Head of caudate nucleus (tissue), 42 donors: ENCODE measurements at places on chromosomes 7 and 10.

DNA sequence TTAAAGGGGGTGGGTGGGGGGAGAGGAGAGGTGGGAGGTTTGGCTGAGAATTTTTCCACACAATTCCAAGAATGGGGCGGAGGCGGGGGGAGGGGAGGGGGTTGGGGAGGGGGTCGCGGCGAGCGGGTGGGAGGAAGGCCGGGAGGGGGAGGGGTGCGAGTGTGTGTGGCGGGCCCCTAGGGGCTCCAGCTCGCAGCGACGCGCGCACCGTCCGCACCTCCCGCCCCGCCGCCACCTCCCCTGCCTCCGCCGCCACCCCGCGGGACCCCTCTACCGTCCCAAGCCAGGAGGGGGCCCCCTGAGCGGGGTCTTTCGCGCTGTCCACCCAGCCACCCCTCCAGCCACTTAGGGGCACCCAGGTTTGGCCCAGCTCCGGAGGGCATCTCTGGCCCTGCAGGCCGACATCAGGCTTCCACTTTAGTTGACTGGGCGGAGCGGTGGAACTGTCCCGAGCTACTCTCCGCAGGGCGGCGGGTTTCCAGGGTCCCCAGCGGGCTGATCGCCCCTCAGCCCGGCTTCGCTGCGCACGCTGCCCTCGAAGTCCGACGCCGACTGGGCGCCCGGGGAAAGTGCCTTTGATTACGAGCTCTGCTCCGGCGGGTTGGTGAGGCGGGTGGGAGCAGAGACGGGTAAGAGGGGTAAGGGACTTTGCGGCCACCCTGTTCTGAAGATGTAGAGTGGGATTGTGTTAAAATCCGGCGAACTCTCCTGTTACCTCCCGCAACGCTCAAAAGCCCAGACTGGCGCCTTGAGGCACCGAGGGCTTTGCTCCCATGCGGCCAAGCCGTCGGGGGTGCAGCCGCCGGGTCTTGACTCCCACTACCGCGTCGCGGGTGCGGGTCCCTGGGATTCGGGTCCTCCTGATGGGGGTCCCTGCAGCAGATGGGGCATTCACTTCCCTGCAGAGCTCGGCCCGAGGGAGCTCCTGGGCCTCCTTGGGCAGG is 1.8 kb upstream of the VAX1 start:
- no peak for DNase-seq

- DNase-seq: no peak
These were observed 73.9 kb upstream of the GTF2I start for GRCh38 chr7:74583630-74584029.

GRCh38 chr10:88187472-88187871 is 324.0 kb downstream of the PTEN start:
- no peak for DNase-seq

- DNase-seq: no peak
These were observed 19.2 kb upstream of the GPR146 start for GRCh38 chr7:1024876-1025742.

DNA sequence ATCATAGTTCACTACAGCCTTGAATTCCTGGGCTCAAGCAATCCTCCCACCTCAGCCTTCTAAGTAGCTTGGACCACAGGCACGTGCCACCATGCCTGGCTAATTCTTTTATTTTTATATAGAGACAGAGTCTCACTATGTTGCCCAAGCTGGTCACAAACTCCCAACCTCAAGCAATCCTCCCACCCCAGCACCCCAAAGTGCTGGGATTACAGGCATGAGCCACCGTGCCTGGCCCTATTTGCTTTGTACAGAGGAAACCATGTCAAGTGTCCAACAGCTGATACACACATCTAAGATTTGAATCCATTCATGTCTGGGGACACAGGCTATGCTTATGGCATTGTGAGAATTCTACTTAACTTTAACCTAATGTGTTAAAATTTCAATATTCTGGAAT is 29.9 kb upstream of the MPP7 start:
- DNase-seq: no peak

DNA sequence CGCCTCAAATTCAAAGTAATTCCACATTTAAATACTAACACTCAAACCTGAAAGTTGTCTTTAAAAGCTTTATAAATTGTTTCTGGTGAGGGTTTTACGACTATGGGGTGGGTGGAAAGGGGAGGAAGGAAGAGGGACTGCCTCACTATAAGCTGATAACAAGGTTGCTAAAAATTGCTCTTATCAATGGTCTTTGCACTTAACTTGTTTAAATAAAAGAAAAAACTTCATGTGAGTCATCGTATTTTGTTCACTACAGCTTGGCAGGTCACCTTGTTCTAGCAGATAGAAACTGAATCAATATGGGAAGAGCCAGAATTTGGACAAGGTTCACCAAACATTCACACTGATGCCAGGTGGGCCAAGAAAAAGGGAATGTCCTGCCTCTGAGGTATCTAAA is 129.2 kb downstream of the TES start:
- no peak for DNase-seq

- DNase-seq: peak; percentile 16
These were observed 731 bp downstream of the CHCHD3 start for GRCh38 chr7:133081119-133081598.

DNA sequence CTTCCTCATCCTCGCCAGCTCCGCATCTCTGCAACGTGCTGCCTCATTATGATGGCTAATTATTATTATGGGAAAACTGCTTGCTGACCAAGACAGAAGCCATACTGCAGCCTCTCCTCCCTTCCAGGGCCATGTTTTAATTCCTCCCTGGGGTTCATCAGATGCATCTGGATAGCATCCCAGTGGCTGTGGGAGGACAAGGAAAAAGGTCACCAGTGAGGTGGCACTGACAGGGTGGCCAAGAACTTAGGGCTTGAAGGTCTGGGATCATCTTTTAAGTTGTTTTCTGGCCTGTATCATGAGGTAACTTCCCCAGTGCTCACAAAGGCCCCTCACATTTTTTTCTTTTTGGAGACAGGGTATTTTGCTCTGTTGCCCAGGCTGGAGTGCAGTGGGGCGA is 39.6 kb downstream of the KCNH2 start:
- no peak for DNase-seq

- peak; percentile 33 for DNase-seq
These were observed 278.5 kb downstream of the DNAJB6 start for GRCh38 chr7:157615101-157615817.

DNA sequence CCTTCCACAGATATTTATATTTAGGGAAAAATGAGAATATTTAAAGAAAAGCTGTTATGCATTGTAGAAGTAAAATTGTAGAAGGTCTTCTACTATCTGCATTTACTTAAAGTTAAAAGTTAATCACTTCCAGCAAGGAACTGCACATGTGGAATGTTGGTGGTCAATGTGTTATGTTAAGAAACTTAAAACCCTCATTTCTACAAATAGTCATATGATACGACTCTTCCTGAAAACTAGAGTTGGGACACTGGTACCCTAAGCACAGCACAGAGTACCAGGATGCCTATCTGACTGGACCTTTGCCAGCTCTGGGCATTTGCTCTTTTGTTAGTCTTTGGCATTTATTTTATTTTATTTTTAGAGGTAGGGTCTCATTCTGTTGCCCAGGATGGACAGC is 524.2 kb upstream of the GALNT17 start:
- DNase-seq: no peak

DNA sequence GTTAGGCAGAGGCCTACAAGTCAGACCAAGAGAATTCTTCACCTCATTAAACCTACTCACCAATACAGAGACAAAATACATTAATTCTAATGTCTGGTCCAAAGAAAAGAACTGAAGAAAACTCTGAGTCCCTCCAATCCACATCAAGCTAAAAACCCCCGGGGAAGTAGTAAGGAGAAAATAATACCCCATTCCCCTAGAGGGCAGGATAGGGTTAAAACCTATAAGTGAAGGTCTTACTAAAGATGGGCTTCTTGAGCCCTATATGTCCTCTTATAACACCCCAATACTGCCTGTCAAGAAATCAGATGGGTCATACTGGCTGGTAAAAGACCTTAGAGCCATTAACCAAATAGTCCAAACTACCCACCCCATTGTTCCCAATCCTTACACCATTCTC is 141.3 kb upstream of the TMEM106B start:
- no peak for DNase-seq

DNA sequence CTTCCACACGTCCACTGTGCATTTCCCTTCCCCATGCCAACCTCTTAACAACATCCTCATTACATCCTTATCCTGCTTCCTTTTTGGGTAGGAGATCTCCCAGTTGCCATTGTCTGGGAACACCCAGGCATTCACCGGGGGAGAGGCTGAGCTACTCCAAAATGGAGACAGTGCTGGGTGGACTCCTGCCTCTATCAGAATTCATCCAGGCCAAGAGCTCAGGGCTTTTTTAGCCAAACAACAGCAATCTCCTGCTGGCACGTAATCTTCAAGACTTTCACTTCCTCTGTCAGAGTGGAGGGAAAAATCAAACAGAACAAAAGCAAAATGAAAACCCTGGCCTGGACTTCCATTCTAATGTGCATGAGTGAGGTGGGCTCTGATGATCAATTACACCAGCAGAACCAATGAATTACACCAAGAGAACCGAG is 245.0 kb downstream of the PRPF18 start:
- no peak for DNase-seq

- no peak for DNase-seq
These were observed 228.4 kb upstream of the DGKB start for GRCh38 chr7:15130666-15131541.

GRCh38 chr7:108008827-108009226 is 5.9 kb upstream of the LAMB1 start:
- DNase-seq: no peak

DNA sequence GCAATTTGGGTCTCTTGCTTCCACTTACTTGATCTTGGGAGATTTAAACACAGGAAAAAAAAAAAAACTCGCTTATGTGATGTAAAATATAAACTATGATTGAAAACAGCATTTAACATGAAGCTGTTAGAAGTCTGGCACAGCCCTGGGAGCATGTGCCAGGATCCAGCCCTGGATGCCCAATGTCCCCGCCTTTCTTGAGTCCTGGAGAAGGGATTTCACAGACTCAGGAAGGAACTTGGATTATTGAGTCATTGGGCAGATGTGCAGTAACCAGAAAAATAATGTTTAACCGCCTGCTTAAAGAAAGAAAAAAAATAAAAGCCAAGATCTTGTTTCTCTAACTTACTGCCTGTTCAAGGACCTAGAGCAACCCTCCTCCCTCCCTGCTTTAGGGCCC is 3.7 kb upstream of the JCAD start:
- no peak for DNase-seq

GRCh38 chr10:131819241-131820072 is 81.4 kb upstream of the PPP2R2D start:
- DNase-seq: peak; percentile 2

DNA sequence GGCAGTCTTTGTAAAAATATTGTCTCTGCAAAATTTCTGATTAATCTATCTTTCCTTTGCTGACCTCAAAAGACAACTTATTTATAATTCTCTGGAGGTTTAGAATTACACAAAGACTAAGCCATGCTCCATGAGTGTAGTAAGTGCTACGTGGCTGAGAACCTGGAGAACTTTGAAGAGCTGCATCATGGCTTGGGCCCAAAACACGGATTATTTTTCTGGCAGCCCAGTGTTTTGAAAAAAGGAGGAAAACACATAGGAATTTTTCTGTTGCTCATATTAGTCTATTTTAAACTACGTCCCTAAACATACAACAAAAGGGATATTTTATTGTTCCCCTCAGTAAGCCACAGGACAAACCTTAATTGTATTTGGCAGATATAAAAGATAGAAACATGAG is 360.7 kb upstream of the MYO3A start:
- DNase-seq: no peak

DNA sequence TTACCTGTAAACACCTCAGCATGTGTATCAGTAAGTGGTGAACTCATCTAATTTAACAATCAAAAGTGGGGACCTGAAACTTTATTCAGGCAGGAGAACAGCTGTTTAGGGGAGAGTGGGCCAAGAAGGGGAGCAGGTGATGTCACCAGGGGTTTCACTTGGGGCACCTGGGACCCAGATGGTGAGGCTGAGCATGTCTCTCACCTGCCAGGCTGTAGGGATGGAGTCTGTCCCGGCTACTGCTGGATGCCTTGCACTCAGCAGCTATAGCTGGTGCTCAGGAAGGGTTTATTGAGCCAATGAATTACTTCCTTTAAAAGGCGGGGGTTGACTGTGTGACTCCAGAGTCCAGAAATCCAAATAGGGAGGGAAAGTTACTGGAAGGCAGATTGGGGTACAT is 23.0 kb downstream of the CDH23 start:
- DNase-seq: no peak

DNA sequence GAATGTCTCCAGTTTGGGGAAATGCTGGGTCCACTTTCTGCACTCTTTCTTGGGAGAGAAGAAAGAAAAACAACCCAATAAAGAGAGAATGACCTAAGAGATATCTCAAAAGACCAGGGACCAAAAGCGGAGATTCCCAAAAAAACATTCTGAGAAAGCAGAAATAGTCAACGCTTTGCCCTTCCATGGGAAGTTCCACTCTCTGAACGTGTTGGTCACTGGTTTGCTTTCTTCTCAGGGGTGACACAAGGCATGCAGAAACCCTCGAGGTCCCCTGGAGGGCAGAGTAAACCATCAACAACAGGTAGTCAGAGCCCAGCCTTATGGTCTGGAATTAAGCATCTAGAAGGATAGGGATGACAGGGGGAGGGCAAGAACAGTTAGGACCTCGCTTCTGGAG is 26.2 kb upstream of the AOAH start:
- no peak for DNase-seq

DNA sequence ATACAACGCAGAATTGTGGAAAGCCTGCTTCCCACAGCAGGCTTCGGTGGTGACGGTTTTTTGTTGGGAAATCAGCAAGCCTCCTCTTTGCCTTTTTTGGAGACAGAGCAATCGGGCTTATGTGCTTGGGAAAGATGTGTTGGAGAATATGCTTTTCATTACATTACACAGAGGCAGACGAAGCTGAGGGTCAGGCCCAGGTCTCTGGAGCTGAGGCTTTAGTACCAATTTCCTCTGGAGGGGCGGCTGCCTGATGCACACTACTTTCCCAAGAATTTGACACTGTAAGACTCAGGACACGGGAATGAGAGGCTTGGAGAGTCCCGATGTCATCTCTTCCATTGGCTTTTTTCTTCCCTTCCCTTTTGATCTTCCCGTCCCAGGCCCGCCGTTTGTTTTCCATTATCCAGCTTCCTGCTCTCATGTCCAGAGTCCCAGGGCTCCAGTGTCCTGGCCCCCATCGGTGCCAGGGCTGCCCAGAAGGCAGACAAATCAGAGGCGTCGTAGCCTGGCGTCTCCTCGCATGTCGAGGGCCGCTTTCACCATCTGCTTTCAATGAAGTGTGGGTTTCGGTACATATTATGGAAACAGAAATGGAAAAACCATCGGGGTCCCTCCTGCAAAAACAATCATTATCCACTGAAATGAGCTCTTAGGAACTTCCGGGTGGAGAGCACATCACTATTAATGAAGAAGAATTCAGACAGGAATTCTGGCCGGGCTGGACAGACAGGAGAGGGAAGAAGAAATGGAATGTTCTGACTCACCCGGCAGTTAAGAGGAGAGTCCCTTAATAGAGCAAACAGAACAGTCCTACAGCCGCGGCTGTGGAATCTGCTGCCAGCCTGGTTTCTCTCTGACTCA is 123.0 kb upstream of the JCAD start:
- no peak for DNase-seq
